ENCODE measurements at places on chromosomes 7 and 10.

DNA sequence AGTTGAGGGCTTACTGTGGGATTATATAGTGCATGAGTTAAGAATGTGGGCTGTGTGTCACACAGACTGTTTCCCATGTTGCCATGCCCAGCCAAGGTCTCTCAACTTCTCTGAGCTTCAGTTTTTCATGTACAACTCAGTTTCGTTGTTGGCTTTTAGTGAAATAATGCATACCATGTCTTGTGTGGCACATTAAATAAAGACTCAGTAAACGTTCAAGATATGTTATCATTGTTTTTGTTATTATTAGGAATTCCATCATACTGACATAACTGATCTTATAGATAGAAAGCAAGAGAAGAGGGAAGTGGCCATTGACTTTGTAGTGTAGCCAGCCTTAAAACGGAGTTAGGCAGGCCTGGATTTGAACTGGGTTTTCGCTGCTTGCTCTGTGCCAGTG lies 2.9 kb downstream of the CDK14 start:
- DNase-seq, result no peak

DNA sequence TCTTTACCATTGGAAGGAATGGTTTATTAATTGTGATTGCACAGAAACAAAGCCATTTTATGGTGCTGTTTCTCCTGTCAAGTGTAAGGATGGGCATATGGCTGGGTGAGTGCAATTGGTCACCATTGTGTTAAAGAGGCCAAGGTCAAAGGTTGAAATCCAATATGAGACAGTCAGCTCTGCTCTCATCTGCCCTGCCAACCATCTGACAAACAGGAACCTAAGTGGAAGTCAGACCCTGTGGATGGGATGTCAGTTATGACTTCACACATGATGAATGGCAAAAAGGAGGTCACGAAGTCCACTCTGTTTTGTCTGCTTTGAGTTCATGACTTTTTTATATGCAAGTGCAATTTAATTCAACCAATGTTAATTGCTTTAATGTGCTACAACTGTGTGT lies 172.7 kb upstream of the TMEM229A start:
- no peak for DNase-seq

DNA sequence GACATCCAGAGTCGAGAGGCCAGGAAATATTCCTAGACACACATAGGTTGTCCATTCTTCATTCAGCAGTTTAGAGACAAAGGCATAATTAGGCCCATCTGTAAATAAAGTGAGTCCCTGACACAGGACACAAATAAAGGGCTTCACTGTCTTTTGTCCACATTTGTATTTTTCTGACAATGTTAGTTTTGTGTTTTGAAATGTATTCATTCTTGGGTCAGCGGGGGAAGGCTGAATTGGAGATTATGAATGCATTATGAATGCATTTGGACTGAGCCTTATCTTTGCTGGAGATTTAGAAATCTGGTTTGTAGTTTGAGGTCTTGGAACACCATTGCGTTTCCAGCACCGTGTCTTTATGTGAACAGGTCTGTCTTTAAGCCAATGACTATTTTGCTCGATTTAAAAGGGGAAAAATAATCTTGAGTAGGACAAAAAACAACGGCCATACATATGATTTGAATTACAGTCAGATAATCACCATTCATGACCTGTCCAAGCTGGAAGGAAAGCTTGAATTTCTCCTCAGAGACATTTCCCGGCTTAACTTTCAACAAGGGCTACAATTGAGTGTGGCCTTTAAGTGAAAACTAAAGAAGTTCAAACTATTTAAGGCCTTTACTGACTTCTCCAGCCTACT lies 334.8 kb downstream of the WDR11 start:
- DNase-seq, result no peak

DNA sequence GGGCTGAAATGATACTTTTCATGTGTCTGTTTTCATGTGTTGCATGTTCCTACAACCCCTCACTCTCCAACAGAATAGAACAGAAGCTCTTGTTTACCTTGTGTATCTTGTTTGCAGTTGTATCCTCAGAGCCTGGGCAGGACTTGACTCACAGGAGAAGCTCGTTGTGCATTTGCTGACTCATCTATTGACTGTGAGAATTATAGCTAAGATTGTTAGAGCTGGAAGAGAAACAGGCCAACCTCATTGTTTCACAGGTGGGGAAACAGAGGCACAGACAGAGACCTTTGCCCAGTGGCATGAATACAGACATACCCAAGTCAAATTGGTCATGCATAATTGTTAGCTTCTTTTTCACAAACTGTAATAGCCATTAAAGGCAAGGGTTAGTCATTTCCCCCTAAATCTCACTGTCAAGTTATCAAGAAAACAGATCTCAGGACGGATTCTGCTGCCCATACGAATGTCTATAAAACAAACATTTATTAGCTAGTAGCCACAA lies 4.6 kb upstream of the TSPAN15 start:
- DNase-seq, result no peak

DNA sequence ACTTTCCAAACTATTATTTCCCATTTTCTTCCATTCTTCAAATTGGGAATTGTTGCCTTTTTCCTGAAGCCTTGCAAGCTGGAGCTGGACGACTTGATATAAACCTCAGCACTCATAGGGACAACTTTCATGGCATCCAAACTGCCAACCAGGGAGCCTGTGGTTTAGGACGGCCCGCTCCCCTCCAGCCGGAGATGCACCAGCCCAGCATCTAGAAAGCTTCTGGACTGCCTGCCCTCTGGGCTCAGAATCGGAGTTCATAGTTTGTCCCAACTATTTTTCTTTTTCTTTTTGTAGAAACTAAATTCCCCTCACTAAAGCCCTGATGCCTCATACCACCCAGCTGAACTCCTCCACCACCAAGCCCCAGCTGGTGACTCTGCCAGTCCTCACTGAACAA lies 200.3 kb downstream of the DNAJB6 start:
- DNase-seq, result no peak

DNA sequence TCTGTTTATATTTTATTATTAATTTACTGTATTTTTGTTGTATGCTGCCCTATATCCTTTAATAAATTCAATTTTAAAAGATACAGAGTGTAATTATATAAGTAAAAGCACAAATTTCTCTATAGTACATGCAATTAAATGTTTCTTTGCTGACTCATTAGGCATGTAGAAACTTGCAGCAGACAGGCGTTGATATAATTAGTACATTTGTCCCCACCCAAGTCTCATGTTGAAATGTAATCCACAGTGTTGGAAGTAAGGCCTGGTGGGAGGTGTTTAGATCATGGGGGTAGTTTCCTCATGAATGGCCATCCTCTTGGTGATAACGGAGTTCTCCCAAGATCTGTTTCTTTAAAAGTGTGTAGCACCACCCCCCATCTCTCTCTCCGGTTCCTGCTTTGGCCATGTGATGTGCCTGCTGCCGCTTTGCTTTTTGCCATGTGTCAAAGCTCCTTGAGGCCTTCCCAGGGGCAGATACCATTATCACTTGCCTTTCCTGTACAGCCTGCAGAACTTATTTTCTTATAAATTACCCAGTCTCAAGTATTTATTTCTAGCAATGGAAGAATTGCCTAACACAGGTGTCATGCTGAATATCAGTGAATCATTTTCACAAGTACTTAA lies 63.7 kb downstream of the TSPAN12 start:
- no peak for DNase-seq

- DNase-seq, result no peak
Observed at GRCh38 chr10:103697787-103698186, 157.6 kb downstream of the SH3PXD2A start.

- DNase-seq, result no peak
Observed at GRCh38 chr10:44992070-44992731, 8.5 kb upstream of the ZNF22 start.

GRCh38 chr7:157616426-157616825 lies 279.6 kb downstream of the DNAJB6 start:
- no peak for DNase-seq

GRCh38 chr10:51001587-51001986 lies 72.7 kb upstream of the PRKG1 start:
- no peak for DNase-seq

GRCh38 chr10:119872610-119872859 lies at the start of gene MCMBP:
MCMBP (minus strand) TSS chr10:119872843; CDS start chr10:119872584, 259 bp downstream.
- DNase-seq, result no peak

GRCh38 chr7:39217783-39218182 lies 240.1 kb downstream of the POU6F2 start:
- no peak for DNase-seq

DNA sequence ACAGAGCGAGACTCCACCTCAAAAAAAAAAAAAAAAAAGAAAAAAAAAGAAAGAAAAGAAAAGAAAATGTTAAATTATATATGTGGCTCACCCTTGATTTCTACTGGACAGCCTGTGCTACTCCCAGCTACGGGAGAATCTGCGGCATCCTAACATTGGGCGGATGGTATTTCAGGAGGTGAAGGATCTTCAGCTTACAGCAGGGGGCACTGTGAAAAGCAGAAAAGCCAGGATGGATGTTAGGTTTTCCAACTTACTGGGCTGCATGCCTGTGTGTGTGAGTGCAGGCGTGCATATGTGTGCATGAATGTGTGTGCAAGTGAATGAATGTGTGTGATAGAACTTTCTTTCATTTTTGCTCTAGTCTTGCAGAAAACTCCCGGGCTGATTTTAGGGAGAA lies 1066.5 kb downstream of the TYW1 start:
- DNase-seq, result no peak

- DNase-seq, result no peak
Observed at GRCh38 chr7:1237704-1238255, 5.1 kb downstream of the UNCX start.

DNA sequence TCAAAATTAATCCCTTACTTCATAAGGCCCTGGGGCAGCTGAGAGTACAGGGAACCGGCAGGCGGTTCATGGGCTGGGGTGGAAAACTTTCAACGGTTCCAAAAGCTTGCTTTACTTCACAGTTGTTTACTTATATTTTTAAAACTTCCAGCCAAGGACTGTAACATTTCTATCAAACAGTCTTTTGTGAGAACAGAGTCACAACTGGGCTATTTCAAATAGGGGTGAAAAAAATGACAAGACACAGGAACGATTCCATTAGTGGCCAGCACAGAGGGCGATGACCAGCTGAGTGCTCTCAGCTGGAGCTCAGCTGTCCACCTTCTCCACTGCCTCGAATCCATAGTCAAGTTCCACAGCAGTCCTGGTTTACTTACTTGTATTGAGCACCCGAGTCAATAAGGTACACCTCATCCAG lies 48.2 kb downstream of the XPNPEP1 start:
- no peak for DNase-seq

DNA sequence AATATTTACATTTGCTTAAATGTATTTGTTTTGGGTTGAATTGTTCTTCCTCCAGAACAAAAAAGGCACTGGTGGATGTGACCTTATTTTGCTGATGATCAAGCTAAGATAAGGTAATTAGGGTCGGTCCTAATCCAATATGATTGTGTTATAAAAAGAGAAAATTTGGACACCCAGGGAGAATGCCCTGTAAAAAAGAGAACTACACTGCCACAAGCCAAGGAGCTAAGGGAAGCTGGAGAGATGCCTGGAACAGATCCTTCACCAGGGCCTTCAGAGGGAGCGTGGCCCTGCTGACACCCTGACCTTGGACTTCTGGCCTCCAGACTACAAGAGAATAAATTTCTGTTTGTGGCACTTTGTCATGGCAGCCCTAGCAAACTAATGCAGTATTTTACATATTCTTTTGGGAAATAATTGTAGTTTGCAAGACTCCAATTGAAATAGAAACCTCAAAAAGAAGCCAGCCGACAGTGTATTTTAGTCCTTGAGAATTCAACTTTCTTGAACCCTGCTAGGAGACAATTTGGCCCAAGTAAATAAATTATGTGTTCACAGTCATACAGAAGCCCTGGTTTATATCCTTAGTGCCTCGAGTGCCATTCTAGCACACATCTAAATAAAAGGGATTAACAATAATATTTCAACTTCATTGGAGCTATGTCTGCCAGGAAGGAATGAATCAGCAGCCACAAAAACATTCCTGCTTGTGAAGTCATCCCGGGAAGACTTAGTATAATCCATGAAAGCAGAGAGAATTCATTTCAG lies 164.6 kb downstream of the PKD1L1 start:
- DNase-seq, result no peak

DNA sequence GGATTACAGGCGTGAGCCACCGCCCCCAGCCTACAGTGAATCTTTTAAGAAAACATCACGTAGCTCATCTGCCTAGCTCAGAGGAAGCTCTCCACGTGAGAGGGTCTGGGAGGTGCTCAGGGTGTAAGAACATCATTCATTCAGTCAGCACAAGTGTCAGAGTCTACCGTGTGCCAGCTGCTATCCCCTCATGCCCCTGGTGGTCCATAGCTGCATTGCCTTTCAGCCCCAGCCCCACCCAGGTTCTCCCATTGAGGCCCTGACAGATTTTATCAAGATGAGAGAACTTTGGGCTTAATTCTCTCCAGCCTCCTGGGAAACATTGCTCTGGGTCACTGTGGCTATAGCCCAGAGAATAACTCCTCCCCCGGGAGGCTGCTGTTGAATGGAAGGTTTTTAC lies 45.1 kb downstream of the ZNF503 start:
- DNase-seq, result no peak

GRCh38 chr10:8581521-8582225 lies 527.2 kb downstream of the GATA3 start:
- no peak for DNase-seq

DNA sequence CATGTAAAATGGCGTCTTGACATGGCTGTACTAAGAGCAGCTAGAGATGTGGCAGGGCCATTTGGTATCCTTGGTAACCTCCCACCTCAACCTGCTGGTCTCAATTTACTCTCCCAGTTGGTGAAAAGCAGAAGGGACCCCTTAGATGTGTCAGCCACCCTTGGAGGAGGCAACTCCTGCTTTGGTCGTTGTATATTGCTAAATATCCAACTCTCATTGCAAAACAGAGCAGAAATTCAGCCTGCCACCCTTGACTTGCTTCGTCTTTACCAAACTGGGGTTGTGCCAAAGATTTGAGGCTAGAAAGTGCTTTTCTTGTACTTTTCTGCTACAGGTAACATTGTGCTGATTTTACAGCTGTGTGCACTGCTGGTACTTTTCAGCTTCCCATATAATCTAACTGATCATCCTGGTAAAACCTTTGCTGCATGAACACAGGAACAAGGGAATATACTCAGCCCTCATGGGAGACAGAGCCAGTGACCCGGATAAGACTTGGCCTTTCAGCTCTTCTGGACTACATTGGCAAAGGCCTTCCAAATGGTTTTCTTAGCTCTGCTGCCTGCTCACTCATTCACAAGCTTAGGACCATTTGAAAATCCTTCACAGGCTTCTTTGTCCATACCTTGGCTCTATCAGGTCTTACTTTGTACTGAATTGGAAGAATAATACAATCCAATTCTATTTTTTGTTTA lies 2.2 kb upstream of the VSTM4 start:
- no peak for DNase-seq

GRCh38 chr7:118606602-118607001 lies 382.1 kb downstream of the ANKRD7 start:
- no peak for DNase-seq

GRCh38 chr10:27746397-27747095 lies 927 bp upstream of the MKX start:
- DNase-seq, result no peak

- no peak for DNase-seq
Observed at GRCh38 chr7:25559581-25560367, 331.5 kb upstream of the NPVF start.

GRCh38 chr7:19060761-19061259 lies 56.6 kb downstream of the TWIST1 start:
- DNase-seq, result no peak

Data from cardiac septum (tissue), 1 donor.